BE2C (cell line): ENCODE measurements at places on chromosomes 13 and 19.

- DNase-seq, result no peak
These were observed 37.1 kb downstream of the MLLT1 start for GRCh38 chr19:6242677-6243076.

GRCh38 chr19:44303320-44303719 is 1.5 kb downstream of the ZNF235 start:
- no peak for DNase-seq

GRCh38 chr19:4256563-4256962 is 9.7 kb downstream of the YJU2 start:
- no peak for DNase-seq

DNA sequence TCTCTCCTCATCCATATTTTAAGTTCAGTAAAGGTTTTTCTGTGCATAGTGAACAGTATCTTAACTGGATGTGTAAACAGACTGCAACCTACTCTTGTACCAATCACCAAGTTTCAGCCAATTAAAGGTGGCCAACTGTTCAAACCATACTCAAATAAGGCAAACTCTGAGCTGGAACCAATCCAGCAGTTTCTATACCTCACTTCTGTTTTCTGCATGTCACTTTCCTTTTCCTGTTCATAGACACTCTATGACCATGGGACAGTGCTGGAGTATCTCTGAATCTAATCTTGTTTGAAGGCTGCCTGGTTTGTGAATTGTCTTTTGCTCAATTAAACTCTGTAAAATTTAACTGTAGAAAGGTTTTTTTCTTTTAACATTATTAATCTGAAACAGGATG is 470.3 kb upstream of the SLITRK6 start:
- no peak for DNase-seq

DNA sequence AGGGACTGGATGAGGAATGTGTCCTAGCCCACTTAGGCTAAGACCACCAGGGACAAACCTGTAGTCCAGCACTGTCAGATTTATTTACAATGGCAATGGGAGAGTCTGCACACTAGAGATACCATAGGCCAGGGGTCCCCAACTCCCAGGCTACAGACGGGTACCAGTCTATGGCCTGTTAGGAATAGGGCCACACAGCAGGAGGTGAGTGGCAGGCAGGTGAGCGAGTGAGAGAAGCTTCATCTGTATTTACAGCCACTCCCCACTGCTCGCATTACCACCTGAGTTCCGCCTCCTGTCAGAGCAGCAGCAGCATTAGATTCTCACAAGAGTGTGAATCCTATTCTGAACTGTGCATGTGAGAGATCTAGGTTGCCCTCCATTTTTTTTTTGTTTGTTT is 2.4 kb downstream of the THAP8 start:
- no peak for DNase-seq

- no peak for DNase-seq
These were observed 726 bp upstream of the PEPD start for GRCh38 chr19:33522371-33522662.

DNA sequence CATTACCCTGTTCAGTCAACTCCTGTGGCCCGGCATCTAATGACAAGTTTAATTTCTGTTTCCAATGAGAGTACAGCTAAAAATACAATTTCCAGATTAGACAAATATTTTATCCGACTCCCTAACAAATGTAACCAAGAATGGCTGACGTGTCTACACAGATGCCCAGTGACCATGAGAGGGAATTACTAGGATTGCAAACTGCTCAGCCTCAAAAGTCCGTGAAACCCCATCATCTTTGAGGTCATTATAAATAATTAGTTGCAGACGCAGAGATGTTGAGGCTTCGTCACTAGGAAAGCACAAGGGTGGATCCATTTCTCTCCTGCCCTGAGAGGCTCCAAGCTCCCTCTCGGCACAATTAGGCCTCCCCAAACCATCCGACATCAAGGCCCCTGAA is 104.1 kb upstream of the ZNF507 start:
- DNase-seq, result no peak

DNA sequence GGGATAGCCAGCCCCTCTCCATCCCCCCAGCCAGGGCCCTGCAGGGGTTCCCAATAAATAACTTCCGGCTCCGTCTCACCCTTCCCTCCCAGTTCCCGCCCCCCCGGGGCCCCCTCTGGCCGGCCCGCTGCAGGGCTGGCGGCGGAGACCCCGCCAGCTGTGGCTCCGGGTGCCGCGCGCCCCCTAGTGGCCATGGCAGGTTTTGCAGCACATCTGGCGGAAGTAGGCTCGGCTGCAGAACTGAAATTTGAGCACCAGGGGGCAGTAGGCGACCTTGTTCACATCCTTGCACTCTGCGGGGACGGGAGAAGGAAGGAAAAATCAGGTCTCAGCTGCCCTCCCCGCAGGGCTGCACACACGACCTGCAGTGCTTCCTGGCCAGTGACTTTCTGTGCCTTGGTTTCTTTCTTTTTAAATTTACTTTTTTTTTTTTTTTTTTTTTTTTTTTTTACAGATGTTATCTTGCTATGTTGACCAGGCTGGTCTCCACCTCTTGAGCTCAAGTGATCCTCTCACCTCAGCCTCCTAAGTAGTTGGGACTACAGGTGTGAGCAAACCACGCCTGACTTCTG is 3.6 kb upstream of the MYO1F start:
- DNase-seq, result peak; percentile 84

- DNase-seq, result no peak
These were observed 74.4 kb upstream of the ZNF599 start for GRCh38 chr19:34847393-34847792.
